ENCODE measurements at places on chromosomes 13 and 19. TPM values are rescaled to one million over a fixed set of nuclear protein-coding genes. Genes with fewer than 3 reads are reported as not detected.

UHRF1 gene
- total RNA-seq: 88.3 TPM

CCDC122 gene
- 0.73 TPM for total RNA-seq

RYR1 gene
- 2.6 TPM for total RNA-seq

MBD3L2 gene
- total RNA-seq: not detected

KLK3 gene
- not detected for total RNA-seq

SHISA7 gene
- not detected for total RNA-seq

ZNF429 gene
- 8.0 TPM for total RNA-seq

CTXN1 gene
- total RNA-seq: not detected

C13orf42 gene
- not detected for total RNA-seq

NLRP11 gene
- total RNA-seq: not detected

OR4F17 gene
- not detected for total RNA-seq

LILRA2 gene
- not detected for total RNA-seq

FEM1A gene
- 10.3 TPM for total RNA-seq

DBP gene
- 18.7 TPM for total RNA-seq

FUT6 gene
- not detected for total RNA-seq

GPR4 gene
- total RNA-seq: not detected

CAPN12 gene
- 22.9 TPM for total RNA-seq

FGF14 gene
- not detected for total RNA-seq

JOSD2 gene
- total RNA-seq: 44.7 TPM

ZNF415 gene
- 0.33 TPM for total RNA-seq

ERICH4 gene
- total RNA-seq: not detected

NUFIP1 gene
- 4.3 TPM for total RNA-seq

BEST2 gene
- not detected for total RNA-seq

PLIN5 gene
- not detected for total RNA-seq

LHB gene
- total RNA-seq: 0.63 TPM

IGFL3 gene
- total RNA-seq: not detected

ANGPTL8 gene
- total RNA-seq: not detected

MAST1 gene
- 2.1 TPM for total RNA-seq

All from activated CD4-positive, alpha-beta memory T cell treated with anti-CD3 and anti-CD28 coated beads, Interleukin-2, amount 10 ng/mL, durations not matched to agents 7 days and 5 days (primary cell).